ENCODE measurements at places on chromosomes 4 and X.
A peak's percentile ranks its signal among the peaks of the same experiment; 100 is the strongest.

DNA sequence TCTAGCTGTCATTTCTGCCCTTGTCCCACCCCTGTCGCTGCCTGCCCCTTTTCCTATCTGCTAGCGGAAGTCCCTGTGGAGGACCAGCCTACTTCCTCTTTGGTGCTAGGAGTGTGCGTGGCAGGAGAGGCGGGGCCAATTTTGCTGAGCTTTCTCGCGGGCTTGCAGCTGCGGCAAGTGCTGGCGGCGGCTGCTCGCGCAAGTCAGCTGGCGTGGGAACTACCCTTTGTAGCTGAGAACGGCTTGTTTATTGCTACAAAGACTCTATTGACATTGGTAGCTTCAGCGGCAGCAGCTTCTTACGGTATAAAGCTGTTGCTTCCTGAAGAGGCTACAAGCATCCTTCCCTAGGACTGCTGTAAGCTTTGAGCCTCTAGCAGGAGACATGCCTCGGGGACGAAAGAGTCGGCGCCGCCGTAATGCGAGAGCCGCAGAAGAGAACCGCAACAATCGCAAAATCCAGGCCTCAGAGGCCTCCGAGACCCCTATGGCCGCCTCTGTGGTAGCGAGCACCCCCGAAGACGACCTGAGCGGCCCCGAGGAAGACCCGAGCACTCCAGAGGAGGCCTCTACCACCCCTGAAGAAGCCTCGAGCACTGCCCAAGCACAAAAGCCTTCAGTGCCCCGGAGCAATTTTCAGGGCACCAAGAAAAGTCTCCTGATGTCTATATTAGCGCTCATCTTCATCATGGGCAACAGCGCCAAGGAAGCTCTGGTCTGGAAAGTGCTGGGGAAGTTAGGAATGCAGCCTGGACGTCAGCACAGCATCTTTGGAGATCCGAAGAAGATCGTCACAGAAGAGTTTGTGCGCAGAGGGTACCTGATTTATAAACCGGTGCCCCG lies at the start of gene MAGEH1:
MAGEH1 (plus strand) TSS at position 138 of the 843 bp plus-strand sequence; CDS start at position 386, 248 bp downstream.
- DNase-seq: peak; percentile 86

GRCh38 chr4:176376032-176376614 lies 56.4 kb downstream of the SPCS3 start:
- no peak for DNase-seq

GRCh38 chr4:55318175-55319129 lies 27.6 kb upstream of the SRD5A3 start:
- no peak for DNase-seq

GRCh38 chr4:184343502-184344177 lies 126.0 kb upstream of the ENPP6 start:
- peak; percentile 92 for DNase-seq

DNA sequence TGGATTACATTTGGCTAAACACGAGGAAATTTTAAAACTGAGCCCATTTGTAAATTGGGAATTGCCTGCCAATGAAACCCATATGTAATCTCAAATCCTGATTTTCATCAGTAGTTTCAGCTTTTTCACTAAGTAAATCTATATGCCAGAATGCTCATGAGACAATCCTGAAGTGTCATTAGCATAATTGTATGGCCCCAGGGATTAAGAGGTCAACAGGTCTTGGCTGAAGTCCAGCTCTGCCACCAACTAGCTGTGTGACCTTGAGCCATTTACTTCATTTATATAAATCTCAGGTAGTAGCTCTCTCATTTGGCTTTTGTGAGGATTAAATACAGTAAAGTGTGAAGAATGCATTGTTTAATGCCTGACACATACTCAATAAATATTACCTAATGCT lies 320.5 kb upstream of the EMCN start:
- DNase-seq: no peak

GRCh38 chrX:71160475-71160874 lies 15.8 kb downstream of the NLGN3 start:
- no peak for DNase-seq

DNA sequence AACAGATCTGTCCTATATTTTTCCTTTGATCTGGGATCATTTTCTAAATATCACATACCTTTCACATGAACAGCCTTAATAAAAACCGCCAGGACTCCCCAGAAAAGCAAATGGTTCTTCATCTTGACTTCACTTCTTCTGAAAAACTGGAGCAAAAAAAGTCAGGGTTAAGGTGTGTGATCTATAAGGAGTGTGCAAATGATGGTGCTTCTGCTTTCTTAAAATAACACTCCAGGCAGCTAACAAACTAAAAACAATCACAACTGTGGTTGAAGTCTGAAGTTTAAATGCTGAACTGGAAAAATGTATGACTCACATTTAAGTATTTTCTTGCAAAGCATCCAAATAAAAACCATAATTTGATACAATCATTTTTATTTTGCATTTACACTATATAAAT lies at the start of gene JCHAIN:
JCHAIN (minus strand) TSS at position 140 of the 400 bp plus-strand sequence; CDS start at position 122, 18 bp downstream.
- no peak for DNase-seq

- DNase-seq: no peak
Measured at GRCh38 chr4:80462621-80463091, 127.1 kb downstream of the CFAP299 start.

- no peak for DNase-seq
Measured at GRCh38 chr4:158538911-158539310, 17.2 kb downstream of the RXFP1 start.

DNA sequence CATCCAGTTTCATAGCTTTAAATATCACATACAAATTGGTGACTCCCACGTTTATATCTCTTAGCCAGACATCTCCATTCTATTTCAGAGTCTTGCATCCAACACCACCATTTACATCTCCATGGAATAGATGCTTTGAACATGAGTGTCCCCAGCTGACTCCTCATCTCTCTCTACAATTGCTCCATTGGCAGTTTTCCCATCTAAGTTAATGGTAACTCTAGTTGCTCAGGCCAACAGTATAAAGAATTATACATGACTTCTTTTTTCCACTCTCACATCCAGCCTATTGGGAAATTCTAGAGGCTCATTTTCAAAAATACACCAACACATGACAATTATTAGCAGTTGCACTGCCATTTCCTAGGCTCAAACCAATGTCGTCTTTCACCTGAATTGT lies 388.2 kb downstream of the STIM2 start:
- no peak for DNase-seq

DNA sequence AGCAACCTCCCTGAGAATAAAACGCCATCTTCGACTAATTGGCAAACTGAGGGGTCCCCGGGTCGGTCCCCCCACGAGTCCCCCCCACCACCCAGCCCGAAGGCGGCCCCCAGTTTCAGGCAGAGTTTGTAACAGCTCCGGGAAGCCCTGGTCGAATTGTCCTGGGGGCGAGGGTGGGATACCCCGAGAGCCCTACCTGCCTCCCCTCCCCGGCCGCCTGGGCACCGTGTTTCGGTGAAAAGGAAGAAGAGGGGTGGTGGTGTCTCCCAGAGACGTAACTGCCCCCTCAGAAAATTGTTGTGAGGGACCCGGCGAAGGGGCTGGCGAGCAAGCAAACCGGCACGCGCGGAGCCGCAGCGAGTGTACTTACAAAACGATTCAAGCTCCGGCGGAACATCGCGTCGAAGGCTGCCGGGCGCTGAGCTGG lies 1.2 kb downstream of the ATP11C start:
- DNase-seq: peak; percentile 53

DNA sequence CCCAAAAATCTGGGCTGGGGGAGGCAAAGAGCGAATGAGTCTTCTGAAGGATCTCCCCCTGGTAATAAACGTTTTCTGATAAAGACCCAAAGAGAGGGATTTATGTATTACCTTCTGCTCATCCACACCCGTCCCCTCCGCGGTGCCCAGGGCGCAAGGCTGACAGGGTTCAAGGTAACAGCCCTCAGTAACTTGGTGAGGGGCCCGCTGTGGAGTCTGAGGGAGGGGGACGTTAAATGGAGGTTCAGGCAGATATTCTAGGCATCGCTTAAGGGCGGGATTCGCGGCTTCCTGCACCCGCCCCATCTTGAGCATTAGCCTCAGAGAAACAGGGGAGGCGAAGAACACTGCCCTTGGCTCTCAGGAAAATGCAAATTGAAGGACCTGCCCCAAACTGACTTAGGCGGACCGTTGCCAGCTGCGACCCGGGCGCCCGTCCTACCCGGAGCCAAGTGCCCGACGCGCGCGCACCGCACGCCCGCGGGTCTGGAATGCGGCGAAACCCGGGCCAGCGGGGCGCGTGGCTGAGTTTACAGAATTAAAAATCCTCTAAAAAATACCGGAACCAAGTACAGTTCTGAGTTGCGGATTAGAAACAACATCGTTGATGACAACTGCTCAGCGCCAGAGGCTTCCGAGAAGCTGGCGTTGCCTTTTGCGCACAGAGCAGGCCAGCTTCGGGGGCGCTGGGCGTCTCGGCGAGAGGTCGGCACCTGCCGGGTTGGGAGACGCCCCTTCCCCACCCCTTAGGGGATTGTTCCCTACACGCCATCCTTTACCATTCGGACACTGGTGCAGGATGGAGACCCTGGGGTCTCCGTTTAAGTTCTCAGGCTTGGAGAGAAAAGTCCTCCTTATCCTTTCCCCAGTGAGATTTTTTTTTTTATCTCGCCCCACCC lies 2.8 kb downstream of the HELT start:
- peak; percentile 68 for DNase-seq

- no peak for DNase-seq
Measured at GRCh38 chr4:172220679-172221078, 407.5 kb downstream of the GALNTL6 start.

DNA sequence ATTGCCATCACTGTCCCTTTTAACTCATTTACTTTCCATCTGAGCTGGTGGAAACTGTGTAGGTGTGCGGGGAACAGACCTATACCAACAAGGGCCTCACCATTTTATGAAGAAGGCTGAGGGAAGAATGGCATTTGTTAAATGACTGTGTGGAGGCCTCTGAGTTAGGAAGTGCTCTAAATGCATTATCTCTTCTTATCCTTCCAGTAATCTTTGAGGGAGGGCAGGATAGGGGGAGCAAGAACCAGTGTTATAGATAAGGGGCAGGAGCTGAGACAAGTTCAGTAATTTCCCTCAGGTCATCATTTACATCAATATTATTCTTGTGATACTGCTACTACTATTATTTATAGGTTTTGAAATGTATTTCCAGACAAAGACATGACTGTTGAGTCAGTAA lies 122.4 kb upstream of the PDLIM3 start:
- no peak for DNase-seq

DNA sequence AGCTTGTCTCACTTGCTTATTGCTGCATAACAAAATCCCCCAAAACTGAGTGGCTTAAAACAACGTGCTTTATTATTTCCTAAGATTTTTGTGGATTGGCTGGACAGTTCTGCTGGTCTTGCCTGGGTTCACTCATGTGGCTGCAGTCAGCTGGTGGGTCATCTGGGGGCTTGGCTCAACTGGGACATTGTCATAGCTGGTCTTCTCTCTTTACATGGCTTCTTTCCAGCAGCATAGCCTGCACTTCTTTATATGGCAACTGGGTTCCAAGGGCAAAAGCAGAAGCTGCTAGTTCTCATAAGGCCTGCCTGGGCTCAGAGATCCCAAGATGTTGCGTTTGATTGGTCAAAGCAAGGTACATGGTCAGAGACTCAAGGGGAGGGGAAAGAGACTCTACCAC lies 33.7 kb upstream of the STAG2 start:
- no peak for DNase-seq

DNA sequence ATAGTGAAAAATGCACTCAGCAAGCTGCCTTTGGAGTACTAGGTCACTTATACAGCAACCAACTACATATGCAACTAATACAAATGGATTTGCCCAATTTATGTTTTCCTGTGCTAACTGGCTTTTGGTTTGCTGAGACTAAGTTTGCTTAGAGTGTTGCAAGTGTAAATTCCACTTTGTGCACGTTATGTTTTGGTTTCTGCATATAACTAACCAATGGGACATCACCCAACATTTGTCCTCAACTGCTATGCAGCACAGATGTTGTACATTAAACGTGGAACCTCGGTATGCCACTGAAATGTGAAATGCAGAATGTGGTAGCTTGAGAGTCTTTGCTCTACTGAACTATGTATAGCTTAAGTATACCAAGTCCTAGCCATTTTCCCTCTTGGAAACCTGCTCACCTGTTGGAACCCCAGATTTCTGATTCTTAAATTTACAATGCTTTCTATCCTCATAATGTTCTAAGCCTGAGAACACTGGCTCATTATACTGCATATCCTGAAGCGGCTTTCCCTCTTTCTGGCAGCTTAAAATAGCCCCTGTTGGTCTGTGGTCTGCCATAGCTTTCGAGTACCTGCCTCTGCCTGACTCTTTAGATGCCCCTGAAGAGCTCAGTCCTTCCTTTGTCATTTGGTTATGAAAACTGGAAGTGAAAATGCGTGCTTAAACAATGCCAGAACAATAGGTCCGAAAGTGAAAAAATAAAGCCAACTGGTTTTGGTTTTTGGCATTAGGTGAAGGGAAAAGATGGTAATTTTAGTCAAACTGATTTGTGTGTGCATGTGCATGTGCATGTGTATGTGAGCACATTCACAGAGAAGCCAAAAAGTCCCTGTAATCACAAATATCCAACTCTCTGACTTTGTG lies 158.0 kb downstream of the SH2D1A start:
- no peak for DNase-seq

DNA sequence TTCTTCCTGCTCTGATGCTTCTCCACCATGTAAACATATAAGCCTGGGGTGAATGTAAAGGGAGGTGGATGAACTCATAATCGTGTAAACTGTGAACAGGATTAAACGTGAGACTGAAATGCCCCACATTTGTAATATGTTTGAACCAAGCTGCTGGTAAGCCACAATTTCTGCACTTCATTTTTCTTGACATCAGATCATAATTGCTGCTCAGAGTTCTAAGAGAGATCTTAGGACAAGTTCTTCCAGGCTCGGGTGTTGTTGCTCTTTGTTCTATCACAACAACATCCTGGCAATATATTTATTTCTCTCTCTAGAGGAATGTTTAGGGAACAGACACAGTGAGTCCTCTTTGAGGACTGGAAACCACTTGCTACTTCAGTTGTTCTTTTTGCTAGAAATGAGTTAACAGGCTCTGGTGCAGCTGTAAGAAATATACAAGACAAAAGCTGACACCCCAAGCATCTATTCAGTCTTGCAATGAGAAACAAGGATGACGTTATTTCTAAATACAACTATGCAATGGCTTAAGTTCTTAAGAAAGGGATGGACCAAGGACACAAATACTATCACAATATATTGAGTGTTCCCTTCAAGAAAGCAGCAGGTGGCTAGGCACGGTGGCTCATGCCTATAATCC lies 59.6 kb downstream of the LNX1 start:
- DNase-seq: no peak

DNA sequence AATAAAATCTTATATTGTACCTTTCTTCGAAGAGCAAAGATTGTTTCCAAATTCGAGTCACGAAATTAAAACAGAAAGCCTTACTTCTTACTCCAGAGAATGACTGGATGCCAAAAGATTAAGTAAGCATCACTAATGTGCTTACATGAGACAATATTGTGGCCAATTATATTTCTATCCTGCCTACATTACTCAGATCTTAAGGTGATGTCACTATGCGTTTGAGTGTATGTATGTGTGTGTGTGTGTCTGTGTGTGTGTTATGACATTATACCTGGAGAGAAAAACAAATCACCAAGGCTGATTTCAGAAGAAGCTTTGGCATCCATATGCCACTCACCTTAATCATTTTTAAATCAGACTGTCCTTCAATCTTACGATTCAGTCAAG lies 556.3 kb downstream of the PPARGC1A start:
- DNase-seq: no peak

DNA sequence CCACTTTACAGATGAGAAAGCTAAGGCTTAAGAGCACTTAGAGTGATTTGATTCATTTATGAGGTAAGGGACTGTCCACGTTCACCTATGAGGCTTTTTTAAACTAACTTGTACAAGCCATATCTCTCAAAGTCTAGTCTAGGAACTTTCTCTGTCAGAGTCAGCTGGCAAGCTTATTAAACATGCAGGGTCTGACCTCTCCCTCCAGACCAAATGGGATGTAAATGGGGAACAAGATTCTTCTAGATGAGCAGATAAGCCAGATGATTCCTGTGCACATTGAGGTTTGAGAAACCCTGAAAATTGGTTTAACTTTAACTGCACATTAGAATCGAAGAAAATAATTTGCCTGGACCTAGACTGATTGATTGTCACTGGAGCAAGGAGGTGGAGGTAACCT lies 160.0 kb upstream of the SPRY1 start:
- no peak for DNase-seq

Data from endodermal cell (in vitro differentiated cells).